ENCODE measurements at places on chromosomes 1 and 21.

GRCh38 chr1:193431265-193431977, 245.0 kb upstream of the B3GALT2 start:
- no peak for DNase-seq

DNA sequence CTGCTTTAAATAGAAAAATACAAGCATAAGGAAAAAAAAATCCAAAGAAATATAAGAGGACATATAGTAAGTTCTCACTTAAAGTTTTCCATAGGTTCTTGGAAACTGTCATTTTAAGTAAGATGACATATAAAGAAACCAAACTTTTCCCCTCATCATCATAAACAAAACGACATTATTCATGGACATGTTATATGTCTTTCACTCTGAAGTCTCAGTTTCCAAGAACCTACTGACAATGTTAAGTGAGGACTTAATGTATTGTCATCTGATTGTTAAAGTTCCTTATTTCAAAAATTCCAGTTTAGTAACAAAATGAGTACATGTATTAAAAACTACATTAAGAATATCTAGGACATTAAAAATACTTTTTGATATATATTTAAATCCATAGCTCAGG, 69.6 kb upstream of the GFI1 start:
- DNase-seq, result no peak

DNA sequence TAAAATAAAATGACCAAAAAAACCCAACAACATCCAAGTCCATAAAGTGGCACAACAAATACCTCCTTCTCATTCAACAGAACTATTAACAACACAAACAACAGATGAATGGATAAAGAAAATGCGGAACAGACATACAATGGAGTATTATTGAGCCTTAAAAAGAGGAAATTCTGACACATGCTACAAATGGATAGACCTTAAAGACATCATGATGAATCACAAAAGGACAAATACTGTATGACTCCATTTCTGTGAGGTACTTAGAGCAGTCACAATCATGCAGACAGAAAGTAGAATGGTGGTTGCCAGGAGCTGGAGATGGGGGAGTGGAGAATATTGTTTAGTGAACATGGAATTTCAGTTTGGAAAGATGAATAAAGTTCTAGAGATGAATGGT, 42.6 kb downstream of the EYA3 start:
- no peak for DNase-seq

- DNase-seq, result no peak
Observed at GRCh38 chr21:42163511-42163863, 55.5 kb upstream of the ABCG1 start.

- DNase-seq, result no peak
Observed at GRCh38 chr21:43702785-43703034, 16.2 kb upstream of the PDXK start.

GRCh38 chr1:157198619-157199420, 60.6 kb upstream of the ETV3 start:
- no peak for DNase-seq

DNA sequence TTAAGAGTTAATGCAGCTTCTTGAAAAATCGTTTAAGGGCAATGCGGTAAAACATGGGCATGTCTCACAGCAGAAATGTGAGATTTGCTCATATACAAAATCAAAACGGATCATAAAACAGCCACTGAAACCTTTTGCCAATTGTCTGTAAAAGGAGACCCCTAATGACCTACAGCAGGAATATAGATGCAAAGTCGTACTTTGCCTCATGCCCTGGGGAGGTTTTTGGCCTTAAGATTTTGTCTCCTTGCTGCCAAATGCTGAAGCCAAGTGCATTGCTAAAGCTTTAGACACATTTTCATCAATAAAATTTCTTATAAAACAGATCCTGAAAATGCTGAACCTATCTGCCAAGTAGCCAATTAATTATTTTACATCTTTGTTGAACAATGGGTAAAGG, 226.9 kb downstream of the TGFB2 start:
- DNase-seq, result no peak

DNA sequence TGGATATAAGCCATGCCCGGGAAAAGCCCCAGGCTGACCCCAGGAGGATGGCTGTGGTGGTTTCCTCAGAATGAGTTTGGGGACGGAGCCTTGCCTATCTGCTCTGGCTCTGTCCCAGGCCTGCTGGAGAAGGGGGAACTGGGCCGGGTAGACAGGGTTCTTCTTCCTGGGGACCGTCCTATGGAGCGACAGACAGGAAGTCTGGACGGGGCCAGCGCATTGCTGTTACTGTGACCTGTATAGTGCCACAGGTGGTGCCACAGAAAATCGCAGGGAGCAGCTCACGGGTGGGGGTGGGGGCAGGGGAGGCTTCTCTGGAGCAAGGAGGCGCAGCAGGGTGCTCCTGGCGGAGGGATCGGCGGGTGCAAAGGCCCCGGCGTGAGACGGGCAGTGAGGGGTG, 36.4 kb downstream of the CFAP74 start:
- DNase-seq, result no peak
